ENCODE measurements at places on chromosomes 11 and 22.

- no peak for DNase-seq
Observed at GRCh38 chr11:68993546-68993945, 12.8 kb upstream of the MRGPRD start.

DNA sequence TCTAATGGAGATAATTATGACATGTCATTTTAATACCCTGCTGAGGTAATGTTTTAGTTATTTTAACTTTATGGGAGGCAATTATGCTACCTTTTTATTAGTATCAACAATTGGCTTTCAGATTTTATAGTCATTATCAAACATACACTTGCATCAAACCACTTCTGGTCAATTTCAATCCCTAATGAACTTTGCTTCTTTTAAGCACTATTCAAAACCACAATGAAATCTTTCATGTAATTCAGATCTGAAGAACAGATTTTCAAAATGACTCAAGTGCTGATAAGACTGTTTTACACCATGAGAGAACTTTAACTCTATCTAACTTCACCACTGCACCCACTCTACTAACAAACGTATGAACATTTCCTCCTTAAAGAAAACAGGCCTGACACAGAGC is 25.9 kb upstream of the CCDC34 start:
- no peak for DNase-seq

GRCh38 chr11:9231848-9232177 is 33.3 kb downstream of the DENND5A start:
- DNase-seq, result no peak

- no peak for DNase-seq
Observed at GRCh38 chr11:821512-822371, 3.0 kb downstream of the PNPLA2 start.

- no peak for DNase-seq
Observed at GRCh38 chr11:69823641-69824265, 4.5 kb upstream of the FGF3 start.
